ENCODE measurements at places on chromosomes 1 and 21.
A peak's percentile ranks its signal among the peaks of the same experiment; 100 is the strongest.

DNA sequence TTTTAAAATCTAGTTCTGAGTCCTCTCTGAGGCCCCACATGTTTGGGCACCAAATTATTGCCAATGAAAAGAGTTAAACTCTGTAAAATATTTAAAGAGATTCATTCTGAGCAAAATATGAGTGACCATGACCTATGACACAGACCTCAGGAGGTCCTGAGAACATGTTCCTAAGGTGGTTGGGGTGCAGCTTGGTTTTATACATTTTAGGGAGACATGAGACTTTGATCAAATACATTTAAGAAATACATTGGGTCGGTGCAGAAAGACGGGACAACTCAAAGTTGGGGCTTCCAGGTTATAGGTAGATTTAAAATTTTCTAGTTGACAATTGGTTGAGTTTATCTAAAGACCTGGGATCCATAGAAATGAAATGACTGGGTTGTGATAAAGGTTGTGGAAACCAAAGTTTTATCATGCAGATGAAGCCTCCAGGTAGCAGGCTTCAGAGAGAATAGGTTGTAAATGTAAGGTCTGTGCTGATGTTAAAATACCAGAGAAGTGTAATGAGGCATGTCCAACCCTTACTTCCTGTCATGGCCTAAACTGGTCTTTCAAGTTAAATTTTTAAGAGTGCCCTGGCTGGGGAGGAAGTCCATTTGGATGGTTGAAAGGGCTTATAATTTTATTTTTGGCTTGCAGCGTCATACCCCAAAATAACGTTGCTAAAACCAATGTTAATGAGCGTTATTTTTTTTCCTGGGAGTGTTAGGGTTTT lies 274.9 kb downstream of the NUF2 start:
- DNase-seq, result no peak

GRCh38 chr1:56468518-56468917 lies 110.8 kb downstream of the PLPP3 start:
- no peak for DNase-seq

GRCh38 chr1:18241891-18242290 lies 134.3 kb downstream of the IGSF21 start:
- no peak for DNase-seq

- DNase-seq, result no peak
These were observed 17.9 kb downstream of the HIVEP3 start for GRCh38 chr1:41900603-41901444.

- no peak for DNase-seq
These were observed 102.6 kb upstream of the PPP2R5A start for GRCh38 chr1:212182579-212182978.

GRCh38 chr1:86774305-86775295 lies 70.2 kb downstream of the SH3GLB1 start:
- DNase-seq, result peak; percentile 92

DNA sequence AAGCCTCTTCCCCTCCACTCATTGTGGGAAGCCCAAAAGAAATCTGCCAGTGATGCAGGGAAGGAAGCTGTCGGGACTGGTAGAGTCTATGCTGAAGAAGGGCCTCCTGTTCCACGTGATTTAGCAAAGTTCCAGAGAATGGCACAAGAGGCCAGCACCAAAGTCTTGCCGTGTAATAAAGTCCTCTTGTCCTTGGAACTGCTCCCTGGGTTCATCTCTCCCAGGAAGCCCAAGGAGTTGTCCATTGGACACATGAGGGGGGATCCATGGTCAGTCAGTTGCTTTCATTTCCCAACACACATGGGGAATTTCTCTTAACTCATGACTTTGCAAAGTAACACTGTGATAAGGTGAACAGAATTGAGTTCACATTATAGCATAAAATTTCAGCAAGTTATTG lies 116.1 kb upstream of the RAB4A start:
- no peak for DNase-seq
